ENCODE measurements at places on chromosomes 1 and 21.

- DNase-seq: no peak
Observed at GRCh38 chr1:58312971-58313563, 233.5 kb downstream of the OMA1 start.

GRCh38 chr1:246198115-246198816 is 308.8 kb downstream of the SMYD3 start:
- DNase-seq: no peak

DNA sequence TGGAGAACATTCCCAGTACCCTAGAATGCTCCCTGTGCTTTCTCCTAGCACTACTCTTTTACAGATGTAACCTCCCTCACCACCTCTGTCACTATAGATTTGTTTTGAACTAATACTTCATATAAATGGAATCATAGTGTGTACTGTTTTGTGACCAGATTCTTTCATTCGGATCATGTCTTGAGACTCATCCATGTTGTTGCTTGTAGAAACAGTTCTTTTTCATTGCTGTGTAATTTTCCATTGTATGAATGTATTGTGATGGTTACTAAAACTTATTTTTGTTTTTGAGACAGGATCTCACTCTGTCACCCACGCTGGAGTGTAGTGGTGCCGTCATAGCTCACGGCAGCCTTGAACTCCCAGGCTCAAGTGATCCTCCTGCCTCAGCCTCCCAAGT is 2.7 kb downstream of the MAST2 start:
- DNase-seq: no peak

GRCh38 chr1:33025180-33025569 is 11.5 kb downstream of the AK2 start:
- no peak for DNase-seq
